NCI-H187 (cell line): ENCODE measurements at places on chromosomes 4 and X.

- no peak for DNase-seq
Observed at GRCh38 chr4:102061133-102061532, 270.6 kb downstream of the BANK1 start.

- DNase-seq = no peak
Observed at GRCh38 chr4:81898862-81899504, 427.3 kb upstream of the RASGEF1B start.

DNA sequence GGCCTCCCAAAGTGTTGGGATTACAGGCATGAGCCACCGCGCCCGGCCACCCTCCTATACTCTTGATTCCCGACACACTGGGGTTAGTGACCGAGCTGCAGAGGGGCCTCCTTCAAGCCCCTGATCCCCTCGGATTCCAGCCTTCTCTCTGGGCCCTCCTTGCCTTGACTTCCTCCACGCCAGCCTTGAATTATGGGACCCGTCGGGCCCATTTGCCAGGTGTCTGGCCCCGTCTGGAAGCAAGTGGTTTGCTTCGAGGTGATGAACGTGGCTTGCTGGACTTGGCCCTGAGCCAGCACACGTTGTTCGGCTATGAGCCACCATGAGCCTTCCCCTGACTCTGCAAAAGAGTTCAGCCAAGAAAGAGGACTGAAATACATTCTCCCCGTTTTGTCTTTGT lies 37.4 kb upstream of the GRPEL1 start:
- DNase-seq = no peak

GRCh38 chr4:12679217-12679616 lies 804.9 kb downstream of the RAB28 start:
- no peak for DNase-seq

DNA sequence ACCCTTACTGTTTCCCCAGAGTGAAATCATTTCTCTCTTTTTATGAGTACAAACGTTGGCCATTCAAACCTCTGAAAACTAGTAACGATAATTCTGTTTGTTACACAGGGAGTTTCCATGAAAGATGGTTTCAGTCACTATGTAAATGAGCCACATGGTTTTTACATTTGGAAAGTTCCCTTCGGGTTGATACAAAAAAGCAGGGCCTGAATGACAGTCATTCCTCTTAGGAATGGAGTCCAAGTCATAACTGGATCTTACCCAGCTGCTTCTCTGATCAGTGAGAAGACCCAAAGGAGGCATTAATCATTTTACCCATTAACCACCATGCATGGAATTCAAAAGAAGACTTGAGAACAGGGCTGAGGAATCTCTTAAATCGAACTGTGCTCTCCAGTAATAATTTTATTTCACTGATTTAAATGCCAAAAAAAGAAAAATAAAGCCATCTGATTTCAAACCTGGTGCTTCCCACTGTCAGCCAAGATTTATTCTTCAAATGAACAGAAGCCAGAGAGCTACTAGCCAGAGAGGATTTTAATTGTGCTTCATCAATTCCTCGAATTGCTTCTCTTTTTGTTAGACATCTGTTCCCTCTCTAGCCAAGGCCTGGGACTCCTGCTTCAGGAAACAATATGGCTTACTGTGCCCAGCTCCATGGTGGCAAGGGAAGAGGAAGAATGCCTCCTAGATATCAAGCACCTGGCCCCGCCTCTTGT lies 3.2 kb downstream of the SOWAHB start:
- no peak for DNase-seq

- no peak for DNase-seq
Observed at GRCh38 chr4:188268131-188268908, 129.1 kb downstream of the TRIML1 start.

- DNase-seq = no peak
Observed at GRCh38 chr4:177547985-177548384, 105.7 kb upstream of the AGA start.

GRCh38 chr4:170015285-170015684 lies 10.9 kb downstream of the MFAP3L start:
- DNase-seq = no peak

GRCh38 chr4:147938496-147938895 lies 206.6 kb downstream of the ARHGAP10 start:
- DNase-seq = no peak

GRCh38 chr4:185874516-185875230 lies 62.7 kb upstream of the SORBS2 start:
- DNase-seq = no peak

- DNase-seq = no peak
Observed at GRCh38 chrX:151984328-151984727, 9.9 kb upstream of the GABRE start.

DNA sequence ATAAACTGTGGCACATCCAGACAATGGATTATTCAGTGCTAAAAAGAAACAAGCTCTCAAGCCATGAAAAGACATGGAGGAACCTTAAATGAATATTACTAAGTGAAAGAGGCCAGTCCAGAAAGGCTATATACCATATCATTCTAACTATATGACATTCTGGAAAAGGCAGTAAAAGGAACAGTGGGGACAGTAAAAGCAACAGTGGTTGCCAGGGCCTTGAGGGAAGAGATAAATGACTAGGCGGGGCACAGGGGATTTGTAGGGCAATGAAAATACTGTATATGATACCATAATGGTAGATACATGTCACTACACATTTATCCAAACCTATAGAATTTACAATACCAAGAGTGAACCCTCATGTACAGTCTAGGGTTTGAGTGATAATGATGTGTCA lies 115.3 kb downstream of the ATP8A1 start:
- DNase-seq = no peak

DNA sequence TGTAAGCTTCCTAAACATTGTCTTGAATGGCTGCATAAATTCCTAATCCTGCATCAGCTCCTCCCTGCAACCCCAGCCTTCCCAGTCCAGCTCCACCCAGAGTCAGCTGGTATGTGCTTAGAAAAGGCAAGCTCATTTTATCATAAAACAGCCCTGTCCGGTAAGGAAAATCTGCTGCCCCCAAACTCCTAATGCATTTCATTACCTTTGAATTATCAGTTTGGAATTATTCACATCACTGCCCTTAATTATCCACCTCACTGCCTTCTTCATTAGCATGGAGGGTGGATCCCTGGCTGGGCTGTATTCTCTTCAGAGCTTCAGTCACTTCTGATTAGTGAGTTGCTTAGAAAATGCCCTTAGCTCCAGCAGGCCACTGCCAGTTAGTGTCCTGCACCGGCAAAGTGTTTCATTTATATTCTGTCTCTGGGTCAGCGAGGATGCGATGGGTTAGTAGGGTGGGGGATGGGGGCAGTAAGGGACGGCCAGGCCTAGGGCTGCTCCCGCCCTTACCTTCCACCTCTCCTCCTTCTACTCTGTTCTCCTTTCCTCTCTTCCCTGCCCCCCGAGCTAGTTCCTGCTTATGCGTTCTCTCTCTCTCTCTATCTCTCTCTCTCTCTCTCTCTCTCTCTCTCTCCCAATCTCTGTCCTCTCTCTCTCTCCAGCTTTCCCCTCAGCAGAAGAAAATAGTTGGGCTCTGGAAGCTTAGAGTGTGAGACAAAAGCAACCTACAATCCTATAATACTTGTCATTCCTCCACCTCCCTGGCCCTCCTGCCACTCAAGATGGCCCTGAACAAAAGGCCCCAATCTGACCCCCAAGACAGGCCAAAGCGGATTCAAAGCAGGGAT lies 174.8 kb upstream of the KLF3 start:
- DNase-seq = no peak

- DNase-seq = no peak
Observed at GRCh38 chrX:101460669-101461068, 24.6 kb upstream of the ARMCX4 start.

- no peak for DNase-seq
Observed at GRCh38 chrX:35809781-35810180, 11.6 kb downstream of the MAGEB16 start.

DNA sequence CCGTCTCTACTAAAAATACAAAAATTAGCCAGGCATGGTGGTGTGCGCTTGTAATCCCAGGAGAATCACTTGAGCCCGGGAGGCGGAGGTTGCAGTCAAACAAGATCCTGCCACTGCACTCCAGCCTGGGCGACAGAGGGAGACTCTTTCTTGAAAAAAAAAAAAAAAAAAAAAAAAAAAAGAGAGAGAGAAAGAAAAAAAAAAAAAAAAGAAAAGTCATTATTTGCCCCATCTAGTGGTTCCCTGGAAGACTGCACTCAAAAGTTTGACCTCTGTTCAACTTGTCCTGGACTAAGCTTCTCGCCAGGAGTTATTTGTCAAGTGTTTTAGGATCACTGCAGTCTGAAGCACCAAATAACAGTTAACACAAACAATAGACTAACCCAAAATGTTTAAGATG lies 45.3 kb upstream of the KCTD8 start:
- DNase-seq = no peak

DNA sequence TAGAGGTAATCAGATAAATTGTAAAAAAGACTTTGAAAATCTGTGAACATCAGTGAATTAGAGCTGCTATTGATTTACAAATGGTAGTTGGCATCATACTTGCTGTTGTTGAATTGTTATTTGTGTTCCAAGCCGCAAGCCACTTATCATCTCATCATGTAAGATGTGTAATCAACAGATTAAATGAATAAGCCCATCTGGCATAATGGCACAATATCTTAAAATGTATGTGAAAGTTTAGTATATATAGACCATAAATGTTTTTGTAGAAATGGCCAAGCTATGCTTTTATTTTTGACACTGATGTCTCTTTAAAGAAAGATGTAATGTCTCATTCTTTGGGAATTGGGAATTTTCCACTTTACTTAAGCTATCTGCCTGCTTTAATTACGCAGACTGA lies 682.6 kb upstream of the GNPDA2 start:
- no peak for DNase-seq

- DNase-seq = no peak
Observed at GRCh38 chrX:87160435-87161010, 357.1 kb upstream of the KLHL4 start.

GRCh38 chr4:76546759-76547742 lies 112.0 kb downstream of the SHROOM3 start:
- DNase-seq = no peak

DNA sequence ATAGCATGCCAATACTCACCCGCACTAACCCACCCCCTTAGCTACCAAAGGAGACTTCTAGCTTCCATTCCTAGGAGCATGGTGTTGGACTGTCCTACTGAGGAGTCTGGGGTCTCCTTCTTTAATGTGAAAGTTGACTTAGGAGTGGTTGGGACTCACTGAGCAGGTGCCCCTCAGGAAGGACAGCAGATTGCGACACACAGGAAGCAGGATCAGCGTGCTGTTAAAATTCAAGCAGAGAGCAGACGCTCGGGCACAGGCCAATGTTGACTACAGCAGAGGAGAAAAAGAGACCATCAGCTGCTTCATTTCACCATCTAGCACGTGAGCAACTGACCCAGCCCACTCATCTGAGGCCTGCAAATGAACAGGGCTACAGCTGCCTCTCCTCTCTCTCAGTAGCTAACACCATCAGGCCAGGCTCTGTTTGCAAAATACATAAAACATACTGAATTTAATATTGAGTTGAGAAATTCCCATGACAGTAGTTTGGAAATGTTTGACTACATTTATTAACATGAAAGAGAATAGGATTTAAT lies 10.8 kb downstream of the NOX1 start:
- no peak for DNase-seq

GRCh38 chr4:159016593-159017024 lies 86.3 kb upstream of the RAPGEF2 start:
- DNase-seq = no peak

GRCh38 chr4:90349636-90350035 lies 222.4 kb downstream of the CCSER1 start:
- DNase-seq = no peak

DNA sequence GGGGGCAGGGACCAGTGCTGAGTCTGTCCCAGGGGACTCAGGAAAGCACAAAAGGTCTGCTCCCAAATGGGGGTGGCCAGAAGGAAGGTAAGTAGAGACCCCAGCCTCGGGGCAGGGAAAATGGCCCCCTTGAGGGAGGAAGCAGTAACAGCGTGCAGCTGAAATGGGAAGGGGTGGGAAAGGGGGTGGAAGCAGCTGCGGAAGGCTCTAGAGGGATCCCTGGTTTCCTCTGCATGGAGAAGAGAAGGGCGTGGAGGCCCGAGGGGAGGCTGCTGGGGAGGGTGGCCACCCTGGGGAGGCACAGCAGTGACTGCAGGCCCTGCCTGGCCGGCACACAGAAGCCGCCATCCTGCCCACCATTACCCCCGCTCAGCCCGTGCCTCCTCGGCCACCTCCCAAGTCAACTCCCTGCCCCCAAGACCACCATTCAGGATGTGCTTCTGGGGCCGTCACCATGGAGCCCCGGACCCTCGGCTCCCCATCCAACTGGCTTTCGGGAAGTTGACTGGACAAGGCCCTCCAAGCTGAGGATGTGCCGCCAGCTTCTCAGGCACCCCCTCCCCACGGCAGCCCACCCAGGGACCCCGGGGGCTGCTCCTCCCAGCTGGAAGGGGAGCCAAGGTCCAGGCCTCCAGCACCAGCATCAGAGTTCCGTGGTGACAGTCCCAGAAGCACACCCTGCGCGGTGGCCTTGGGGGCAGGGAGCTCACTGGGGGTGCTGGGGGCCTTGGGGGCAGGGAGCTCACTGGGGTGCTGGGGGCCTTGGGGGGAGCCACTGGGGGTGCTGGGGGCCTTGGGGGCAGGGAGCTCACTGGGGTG lies 23.6 kb downstream of the CFAP99 start:
- no peak for DNase-seq

DNA sequence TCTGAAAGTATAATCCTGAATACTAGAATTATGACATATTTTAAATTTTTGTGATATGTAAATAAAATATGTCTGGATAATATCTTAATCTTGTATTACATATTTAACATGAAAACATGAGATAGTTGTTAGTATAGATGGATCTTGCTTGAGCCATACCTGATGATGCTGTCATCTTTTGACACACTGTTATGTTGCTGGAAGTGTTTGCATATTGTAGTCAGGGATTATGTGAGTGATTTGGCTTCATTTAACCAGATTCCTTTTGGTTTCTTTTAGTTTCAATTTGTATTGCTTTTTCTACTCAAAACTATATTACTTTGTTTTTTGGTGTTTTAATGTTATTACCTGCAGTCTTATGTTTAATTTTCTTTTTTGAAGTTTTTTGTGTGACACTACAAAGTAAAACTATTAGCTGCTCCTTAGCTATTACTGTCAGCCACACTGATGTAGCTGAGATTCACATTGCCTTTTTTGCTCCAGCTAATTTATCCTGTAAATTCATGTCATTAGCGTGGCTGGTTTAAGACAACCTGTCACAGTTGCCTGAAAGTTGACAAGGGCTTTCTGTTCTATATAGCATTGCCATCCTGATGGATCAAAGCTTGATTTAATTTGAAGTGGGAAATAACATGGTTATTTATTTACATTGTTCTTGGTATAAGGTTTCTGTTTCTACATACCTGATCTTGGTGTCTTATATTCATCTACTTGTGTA lies 33.7 kb downstream of the METAP1 start:
- no peak for DNase-seq

- DNase-seq = no peak
Observed at GRCh38 chr4:30767147-30767845, 47.1 kb downstream of the PCDH7 start.

GRCh38 chr4:74884266-74884665 lies 48.6 kb upstream of the PARM1 start:
- DNase-seq = peak; percentile 18
